ENCODE measurements at places on chromosomes 11 and 22.

- no peak for DNase-seq
Measured at GRCh38 chr11:44571871-44572270, 6.4 kb downstream of the CD82 start.

DNA sequence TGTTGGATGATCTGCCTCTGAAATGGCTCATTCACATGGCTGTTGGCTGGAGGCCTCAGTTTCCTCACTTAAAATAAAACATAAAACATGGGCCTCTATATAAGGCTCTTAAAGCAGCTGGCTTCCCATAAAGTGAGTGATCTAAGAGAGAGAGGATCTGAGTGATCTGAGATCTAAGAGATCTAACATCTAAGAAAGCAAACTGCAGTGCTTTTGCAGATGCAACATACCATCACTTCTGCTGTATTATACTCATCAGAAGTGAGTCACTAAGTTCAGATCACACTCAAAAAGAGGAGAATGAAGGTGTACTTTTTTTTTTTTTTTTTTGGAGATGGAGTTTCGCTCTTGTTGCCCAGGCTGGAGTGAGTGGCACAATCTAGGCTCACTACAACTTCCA, 18.1 kb upstream of the HSPA8 start:
- DNase-seq = no peak

- no peak for DNase-seq
Measured at GRCh38 chr11:44637487-44637886, 72.0 kb downstream of the CD82 start.

GRCh38 chr11:7520981-7521487, 7.2 kb downstream of the PPFIBP2 start:
- DNase-seq = no peak

- DNase-seq = peak; percentile 43
Measured at GRCh38 chr22:41925783-41926460, 684 bp downstream of the TNFRSF13C start.

GRCh38 chr11:91194546-91194945, 971.7 kb upstream of the CHORDC1 start:
- no peak for DNase-seq

DNA sequence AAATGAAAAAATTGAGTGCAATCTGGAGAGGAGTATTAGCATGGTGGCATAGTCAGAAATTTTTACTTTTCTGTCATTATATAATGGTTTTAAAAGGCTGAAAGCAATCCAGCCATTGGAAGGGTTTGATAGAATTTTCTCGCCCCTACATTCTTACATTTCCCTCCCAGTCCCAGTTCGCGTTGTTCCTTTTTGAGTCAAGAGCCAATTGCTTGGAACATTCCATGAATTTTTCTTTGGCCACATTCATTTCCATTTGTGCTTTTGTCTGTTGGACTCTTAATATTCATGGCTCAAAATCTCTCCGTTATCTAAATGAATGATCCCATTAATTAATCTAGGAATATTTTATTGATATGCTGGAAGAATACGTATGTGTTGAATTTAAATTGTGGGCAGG, 66.0 kb downstream of the GRK3 start:
- no peak for DNase-seq

GRCh38 chr11:57279116-57279515, 42.1 kb upstream of the APLNR start:
- no peak for DNase-seq

GRCh38 chr11:86515297-86516094, 140.8 kb downstream of the CCDC81 start:
- no peak for DNase-seq

DNA sequence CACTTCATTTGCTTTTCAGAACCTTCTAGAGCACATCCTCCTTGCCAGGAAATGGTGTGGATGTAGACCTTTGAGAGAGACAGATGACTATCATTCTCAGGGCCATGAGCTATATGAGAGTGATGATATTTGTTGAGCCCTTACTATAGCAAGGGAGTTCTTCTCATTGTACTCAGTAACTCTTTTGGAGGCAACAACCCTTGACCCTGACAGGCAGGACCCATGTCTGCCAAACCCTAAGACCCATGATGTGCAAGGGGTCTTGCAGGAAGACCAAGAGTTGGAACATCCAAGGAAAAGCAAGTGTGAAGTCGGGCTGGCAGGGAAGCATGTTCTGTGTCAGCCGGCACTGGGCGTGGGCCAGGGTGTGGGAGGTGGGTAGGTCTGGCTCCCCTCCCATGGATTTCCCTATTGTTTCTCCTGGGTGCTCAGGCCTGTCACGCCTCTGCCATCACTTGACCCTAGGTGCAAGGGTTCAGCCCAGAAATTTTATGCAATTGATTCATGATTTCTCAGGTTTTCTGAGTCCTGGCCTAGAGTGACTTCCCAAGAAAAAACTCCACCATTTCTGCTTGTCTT, 1.2 kb downstream of the FOLR3 start:
- no peak for DNase-seq

DNA sequence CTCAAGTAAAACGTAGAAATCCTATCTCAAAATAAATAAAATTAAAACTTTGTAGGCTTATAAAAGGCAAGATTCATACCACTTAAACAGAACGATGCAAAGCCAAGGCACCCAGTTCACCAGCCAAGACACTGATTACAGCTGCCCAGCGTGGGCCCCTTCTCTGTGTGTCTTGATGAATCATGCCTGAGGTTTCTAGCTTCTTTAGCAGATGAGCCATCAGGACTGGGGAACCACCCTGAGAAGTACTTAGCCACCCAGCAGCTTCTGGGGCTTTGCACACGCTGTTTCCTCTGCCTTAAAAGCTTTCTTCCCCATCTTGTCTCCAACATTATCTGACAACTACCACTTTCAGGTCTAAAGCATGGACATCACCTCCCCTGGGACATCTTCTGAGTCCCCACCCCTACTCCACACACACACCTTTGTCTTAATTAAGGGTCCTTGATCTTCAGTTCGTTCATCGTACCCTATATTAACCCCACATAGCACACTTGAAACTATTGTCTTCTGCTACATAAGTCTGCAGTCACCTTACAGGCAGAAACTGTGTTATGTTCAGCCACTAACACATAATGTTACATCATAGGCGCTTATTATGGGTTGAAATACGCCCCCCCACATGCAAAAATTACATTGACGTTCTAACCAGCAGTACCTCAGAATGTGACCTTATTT, 8.7 kb upstream of the LAYN start:
- peak; percentile 48 for DNase-seq

- DNase-seq = no peak
Measured at GRCh38 chr11:45772986-45773785, 31.8 kb upstream of the SLC35C1 start.

Measured in stimulated activated CD8-positive, alpha-beta memory T cell treated with anti-CD3 and anti-CD28 coated beads, Interleukin-7, amount 100 ng/mL, for 4 hours (primary cell).